ENCODE measurements at places on chromosomes 12 and 14.

GRCh38 chr12:31300341-31300740, 25.6 kb downstream of the SINHCAF start:
- no peak for DNase-seq

- no peak for DNase-seq
Measured at GRCh38 chr14:29054119-29054518, 287.5 kb downstream of the FOXG1 start.

DNA sequence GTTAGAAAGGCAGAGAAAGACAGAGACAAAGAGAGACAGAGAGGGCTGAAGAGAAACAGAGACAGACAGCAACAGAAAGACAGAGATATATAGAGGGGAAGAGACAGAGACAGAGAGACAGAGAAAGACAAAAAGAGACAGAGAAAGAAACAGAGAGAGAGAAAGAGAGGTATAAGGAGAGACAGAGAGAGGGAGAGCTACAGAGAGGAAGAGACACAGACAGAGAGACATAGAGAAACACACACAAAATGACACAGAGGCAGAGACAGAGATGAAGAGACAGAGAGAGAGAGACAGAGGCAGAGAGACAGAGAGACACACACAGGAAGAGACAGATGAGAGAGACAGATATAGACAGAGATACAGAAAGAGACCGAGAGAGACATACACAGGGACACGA, 168.6 kb downstream of the TMEM121 start:
- no peak for DNase-seq

- no peak for DNase-seq
Measured at GRCh38 chr12:120537856-120538220, 3.7 kb downstream of the RNF10 start.

- no peak for DNase-seq
Measured at GRCh38 chr12:67758119-67758518, 109.6 kb downstream of the DYRK2 start.

- peak; percentile 96 for DNase-seq
Measured at GRCh38 chr12:49331380-49332222, 5.4 kb downstream of the C1QL4 start.

GRCh38 chr12:22755629-22756028, 130.7 kb downstream of the ETNK1 start:
- DNase-seq: no peak

DNA sequence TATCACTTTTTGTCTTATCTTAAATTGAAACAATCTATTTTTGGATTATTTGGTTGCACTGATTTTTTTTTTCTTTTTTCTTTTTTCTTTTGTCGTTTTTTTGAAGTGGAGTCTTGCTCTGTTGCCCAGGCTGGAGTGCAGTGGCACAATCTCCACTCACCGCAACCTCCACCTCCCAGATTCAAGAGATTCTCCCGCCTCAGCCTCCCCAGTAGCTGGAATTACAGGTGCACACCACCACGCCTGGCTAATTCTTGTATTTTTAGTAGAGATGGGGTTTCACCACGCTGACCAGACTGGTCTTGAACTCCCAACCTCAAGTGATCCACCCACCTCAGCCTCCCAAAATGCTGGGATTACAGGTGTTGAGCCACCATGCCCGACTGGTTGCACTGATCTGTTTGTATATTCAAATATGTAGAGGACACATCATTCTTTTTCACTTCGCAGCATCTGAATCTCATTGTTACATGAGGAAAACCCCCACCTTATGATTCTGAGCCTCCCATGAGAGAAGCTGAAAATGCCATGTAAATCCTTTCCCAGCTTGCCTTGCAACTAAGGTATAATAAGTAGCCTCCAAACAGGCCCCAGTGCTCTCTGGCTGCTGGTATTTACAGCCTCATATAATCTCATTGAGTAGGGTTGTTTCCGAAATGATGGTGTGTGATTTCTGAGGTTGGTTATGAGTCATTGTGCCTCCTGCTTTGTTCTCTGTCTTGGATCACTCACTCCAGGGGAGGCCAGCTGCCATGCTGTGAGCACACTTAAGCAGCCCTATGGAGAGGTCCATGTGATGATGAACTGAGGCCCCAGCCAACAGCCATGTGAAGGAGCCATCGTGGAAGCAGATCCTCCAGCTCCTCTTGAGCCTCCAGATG, 5.2 kb upstream of the HSP90B1 start:
- DNase-seq: no peak

DNA sequence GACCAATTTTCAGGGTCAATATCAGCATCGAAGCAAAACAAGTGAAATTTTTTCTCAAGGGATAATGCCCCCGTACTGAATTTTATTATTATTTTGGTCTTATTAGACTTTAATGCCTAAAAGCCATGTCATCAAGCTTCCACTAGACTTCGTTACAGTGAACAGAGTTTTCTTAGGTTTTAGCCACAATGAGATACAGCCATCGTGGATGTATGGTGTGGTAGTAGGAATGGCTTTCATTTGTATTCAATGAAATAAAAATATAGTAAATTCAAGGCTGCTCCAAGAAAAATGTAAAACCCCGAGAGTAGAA, 11.7 kb downstream of the TAOK3 start:
- no peak for DNase-seq

- DNase-seq: peak; percentile 44
Measured at GRCh38 chr14:104882325-104882973, 17.4 kb downstream of the CEP170B start.

DNA sequence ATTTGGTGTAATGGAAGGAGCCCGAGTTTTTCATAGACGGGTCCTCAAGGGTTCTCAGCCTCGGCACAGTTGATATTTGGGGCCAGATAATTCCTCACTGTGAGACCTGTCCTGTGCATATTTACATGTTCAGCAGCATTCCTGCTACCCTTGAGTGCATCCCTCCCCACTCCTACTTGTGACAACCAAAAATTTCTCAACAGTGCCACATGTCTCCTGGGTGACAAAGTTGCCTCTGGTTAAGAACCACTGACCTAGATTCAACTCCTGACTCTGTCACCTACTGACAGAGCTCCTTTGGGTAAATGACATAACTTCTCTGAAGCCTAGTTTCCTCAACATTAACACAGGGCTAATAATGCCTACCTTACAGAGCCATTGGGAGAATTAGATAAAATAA, 60.4 kb downstream of the TTC9 start:
- no peak for DNase-seq

- no peak for DNase-seq
Measured at GRCh38 chr12:82688035-82688501, 1.4 kb downstream of the TMTC2 start.

DNA sequence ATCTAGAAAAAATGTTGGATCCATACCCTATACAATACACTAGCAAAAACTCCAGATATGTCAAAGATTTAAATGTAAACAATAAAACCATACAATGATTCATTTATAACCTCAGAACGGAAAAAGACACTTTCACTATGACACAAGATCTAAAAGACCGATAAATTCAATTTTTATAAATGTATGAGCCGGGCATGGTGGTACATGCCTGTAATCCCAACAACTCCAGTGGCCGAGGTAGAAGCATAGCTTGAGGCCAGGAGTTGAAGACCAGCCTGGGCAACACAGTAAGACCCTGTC, 2.5 kb upstream of the SOS2 start:
- no peak for DNase-seq

- no peak for DNase-seq
Measured at GRCh38 chr14:56099081-56099797, 19.0 kb upstream of the PELI2 start.

DNA sequence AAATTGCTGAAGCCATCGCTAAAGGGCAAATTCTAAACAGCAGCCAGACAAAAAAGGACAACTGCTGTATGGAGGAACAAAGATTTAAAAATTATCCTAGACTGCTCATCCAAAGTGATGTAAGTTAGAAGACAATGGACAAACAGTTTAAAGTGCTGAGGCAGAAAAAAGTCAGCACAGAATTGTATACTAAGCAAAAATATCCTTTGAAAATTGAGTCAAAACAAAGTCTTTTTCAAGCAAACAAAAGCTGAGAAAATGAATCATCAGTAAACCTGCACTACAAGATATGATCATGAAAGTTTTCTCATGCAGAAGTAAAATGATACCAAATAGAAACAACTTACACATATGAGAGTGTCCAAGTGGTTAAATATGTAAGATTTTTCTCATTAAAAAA, 43.6 kb downstream of the EML5 start:
- no peak for DNase-seq

GRCh38 chr12:42483521-42483790, 106.1 kb downstream of the PRICKLE1 start:
- DNase-seq: no peak

DNA sequence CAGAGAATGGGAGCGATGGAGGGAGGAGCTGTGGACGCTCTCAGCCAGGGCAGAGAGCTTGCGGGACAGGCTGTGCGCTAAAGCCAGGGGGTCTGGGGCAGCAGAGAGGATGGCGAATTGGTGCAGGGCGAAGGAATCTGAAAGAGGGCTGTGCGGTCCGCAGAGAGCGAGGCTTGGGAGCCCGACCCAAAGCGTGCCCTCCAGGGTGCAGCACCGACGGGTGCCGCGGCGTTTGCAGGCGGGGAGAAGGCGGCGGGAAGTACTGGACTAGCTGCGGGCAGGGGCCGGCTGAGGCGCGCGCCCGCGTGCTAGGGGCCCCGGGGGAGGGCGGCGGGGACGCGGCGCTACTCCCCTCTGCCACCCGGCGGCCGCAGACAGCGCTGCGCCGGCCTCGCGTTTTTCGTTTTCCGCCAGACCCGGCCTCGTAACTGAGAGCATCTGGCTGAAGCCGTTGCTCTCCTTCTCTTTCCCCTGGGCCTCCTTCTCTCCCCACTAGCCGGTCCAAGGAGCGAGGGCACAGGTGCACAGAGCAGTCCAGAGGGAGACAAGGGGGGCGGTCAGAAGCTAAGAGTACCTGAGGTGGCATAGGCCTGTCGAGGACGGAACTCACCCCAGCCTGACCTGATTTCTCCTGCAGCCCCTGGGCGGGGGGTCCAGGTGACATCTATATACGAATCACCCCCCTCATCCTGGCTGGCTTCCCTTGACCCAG, 24.9 kb downstream of the SLC6A12 start:
- peak; percentile 91 for DNase-seq

DNA sequence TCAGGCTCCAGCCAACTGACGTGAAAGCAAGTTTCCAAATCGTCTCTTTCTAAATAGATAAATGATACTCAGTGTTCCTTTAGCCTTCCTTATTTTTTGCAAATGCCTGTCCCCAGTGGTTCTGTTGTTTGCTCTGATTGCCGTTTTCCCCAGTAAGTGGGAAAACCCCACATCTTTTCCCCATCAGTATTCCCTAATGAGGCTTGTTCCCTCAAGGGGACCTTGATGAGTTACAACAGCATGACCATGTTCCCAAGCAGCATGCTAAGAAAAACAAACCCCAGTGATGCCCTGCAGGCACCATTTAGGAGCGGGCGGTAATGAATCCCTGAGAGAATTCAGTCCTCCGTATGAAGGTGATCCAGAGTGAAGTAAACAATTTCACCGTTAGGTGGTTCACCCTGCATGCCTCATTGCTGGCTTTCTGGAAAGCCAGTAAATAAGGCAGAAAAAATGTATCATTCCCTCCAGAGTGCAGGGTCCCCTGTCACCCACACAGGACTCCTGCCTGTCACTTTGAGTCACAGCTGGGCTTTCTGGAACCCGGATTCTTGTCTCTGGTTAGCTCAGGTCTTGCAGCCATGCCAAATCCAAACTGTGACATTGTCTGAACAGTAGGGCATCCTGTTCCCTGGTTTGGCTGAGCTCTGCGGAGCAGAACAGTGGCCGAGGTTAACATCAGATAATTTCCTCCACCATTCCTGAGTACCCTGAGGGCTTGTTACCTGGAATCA, 222.6 kb downstream of the RGS6 start:
- DNase-seq: no peak

GRCh38 chr12:107328442-107329133, 235.2 kb upstream of the CRY1 start:
- DNase-seq: no peak

DNA sequence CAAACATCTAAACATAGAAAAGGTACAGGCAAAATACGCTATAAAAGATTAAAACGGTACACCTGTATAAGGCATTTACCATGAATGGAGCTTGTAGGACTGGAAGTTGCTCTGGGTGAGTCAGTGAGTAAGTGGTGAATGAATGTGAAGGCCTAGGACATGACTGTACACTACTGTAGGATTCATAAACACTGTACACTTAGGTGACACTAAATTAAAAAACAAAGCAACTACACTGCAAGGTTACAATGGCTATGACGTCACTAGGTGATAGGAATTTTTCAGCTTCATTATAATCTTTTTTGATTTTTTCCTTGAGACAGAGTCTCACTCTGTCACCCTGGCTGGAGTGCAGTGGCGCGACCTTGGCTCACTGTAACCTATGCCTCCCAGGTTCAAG, 269.2 kb downstream of the KSR2 start:
- no peak for DNase-seq

DNA sequence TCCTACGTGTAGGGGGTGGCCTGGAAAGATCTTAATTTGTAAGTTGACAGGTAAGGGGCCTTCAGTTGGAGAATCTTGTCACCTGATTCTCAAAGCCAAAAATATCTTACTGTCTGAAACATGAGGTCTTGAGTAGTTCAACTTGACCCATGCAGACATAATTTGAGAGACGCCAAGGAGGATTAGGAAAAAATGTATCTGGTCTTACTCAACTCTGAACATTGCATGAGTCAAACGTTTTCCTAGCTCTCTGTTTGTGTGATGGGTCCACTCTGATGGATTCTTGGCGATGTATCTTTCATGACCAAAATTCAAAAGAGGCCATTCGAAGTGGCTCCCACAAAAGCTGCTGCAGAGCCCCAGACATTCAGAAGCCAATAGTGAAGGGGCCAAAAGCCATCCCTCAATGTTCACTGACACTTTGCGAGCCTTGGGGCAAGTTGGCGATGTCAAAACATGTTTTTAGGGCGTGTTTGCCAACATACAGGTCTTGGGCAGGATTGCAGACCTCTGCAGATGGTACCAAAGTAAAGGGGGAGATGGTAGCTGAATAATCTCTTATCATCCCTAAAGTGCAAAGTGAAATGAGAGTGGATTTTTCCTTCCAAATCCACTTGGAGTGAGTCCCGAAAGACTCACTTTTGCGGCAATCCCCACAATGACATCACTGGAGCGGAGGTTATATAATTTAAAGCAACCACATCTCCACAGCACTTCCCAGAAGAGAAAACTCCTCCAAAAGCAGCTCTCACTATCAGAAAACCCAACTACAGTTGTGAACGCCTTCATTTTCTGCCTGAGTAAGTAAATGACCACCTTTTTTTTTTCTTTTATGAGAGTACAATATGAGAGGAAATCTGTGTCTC, at the start of gene BDKRB1:
Gene BDKRB1, plus strand, starts transcription at position 710 of the 866 bp plus-strand sequence. CDS start 7,473 bp downstream, outside the sequence.
- no peak for DNase-seq

DNA sequence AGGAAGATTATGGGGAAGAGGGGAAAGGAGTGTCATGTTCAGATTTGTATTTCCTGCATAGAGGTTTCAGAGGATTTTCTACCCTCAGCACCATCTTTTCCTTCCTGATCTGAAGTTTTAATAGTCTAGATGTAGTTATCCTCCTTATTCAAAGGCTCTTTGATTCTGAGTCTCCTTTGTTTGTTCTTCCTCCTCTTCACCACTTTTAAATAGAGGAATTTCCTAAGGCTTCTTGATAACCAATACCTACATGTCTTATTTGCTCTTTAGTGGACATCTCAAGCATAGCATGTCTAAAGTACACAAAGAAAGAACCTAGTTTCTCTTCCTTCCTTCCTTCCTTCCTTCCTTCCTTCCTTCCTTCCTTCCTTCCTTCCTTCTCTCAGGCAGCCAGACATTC, 8.3 kb downstream of the MGAT4C start:
- no peak for DNase-seq

GRCh38 chr12:71432936-71433335, 6.7 kb upstream of the LGR5 start:
- DNase-seq: no peak

Data from HuH-7 (cell line).